ENCODE measurements at places on chromosomes 4 and X. TPM values are rescaled to one million over a fixed set of nuclear protein-coding genes. Genes with fewer than 3 reads are reported as not detected.

GRCh38 chrX:111411983-111412382 lies at the start of gene DCX:
TSS of gene DCX (minus strand) at chrX:111412192. CDS start at chrX:111410398, 1,794 bp downstream.
- H3K4me1 ChIP-seq = no peaks in the 10 kb centered on the region
- H3K36me3 ChIP-seq = no peaks in the 10 kb centered on the region
- no peak within 1 kb of the TSS for H3K4me3 ChIP-seq
- no peaks in the 10 kb centered on the region for H3K27me3 ChIP-seq
- no peak for DNase-seq

DNA sequence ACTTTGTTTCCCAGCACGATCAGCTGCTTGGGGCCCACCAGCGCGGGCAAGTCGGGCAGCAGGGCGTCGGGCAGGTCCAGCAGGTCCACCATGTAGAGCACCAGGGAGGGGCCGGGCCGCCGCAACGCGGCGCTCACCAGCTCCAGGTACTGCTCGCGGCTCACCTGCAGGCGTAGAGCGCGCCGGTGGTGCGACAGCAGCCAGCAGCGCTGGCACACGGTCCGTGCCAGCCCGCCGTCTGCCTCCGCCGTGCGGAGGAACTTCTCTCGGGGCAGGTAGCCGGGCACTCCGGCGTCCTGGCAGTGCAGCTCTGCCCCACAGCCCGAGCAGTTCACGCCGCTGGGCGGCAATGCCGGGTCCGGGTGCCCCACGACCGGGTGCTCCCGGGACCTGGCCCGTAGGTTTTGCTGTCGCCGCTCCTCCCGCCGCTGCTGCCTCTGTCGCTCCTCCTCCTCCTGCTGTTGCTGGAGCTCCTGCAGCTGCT lies 527 bp downstream of the NOA1 start:
- H3K27me3 ChIP-seq = no peaks in the 10 kb centered on the region
- H3K36me3 ChIP-seq = peaks cover 46% of the 10 kb centered on the region
- DNase-seq = peak; percentile 74
- H3K4me1 ChIP-seq = peaks cover 32% of the 10 kb centered on the region
- H3K4me3 ChIP-seq = peak overlapping the region; percentile 99
- no peak overlapping the region for H3K27ac ChIP-seq

GRCh38 chr4:87551361-87551760 lies 22.2 kb upstream of the SPARCL1 start:
- no peak overlapping the region for H3K4me3 ChIP-seq
- H3K27ac ChIP-seq = no peak overlapping the region
- DNase-seq = peak; percentile 6
- no peaks in the 10 kb centered on the region for H3K36me3 ChIP-seq
- H3K4me1 ChIP-seq = no peaks in the 10 kb centered on the region
- H3K27me3 ChIP-seq = no peaks in the 10 kb centered on the region

DNA sequence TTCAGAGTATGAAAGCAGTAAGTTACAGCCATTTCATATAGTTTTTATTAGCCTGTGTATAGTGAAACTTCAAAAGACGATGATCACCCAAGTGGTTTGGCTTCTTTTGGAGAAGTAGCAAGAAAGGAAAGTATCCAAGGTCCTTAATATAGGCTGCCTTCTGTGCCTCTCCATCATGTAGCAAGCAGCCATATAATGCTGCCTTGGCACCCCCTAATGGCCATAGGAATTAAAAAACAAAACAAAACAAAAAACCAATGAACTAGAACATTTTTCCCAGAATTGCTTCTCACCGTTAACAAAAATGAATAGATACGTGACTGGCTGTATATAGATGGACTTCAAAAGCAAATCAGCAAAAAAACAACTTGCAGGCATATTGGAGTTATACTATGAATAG lies 18.9 kb downstream of the LAMP2 start:
- H3K4me1 ChIP-seq = peaks cover 4% of the 10 kb centered on the region
- 0 out of 2 replicates have a peak, but pooled peaks cover 3% of the 10 kb centered on the region for H3K36me3 ChIP-seq
- DNase-seq = no peak

DNA sequence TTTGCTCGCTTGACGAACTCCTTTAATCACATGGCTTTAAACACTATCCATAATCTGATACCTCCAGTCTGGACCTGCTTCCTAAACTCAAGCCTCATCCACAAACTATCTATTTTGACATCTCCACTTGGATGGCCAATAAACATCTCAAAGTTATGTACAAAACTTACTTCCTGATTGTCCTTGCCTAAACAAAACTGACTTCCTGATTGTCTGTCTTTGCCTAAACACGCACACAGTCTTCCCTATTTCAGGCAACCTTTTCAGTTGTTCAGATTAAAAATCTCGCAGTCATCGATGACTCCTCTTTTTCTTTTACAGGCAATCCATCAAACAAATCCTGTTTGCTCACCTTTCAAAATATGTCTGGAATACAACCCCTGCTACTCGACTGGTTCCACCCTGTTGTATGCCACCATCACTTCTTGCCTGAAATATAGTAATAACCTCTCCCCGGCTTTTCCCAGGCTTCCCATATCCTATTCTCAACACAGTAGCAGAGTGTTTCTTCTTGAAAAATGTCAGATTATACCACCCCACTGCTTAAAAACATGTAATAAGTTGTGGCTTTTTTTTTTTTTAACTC lies 39.0 kb downstream of the ATOH1 start:
- H3K27me3 ChIP-seq = no peaks in the 10 kb centered on the region
- no peaks in the 10 kb centered on the region for H3K36me3 ChIP-seq

- H3K27me3 ChIP-seq = no peaks in the 10 kb centered on the region
- no peak overlapping the region for H3K27ac ChIP-seq
- H3K4me3 ChIP-seq = no peak overlapping the region
- no peaks in the 10 kb centered on the region for H3K4me1 ChIP-seq
Observed at GRCh38 chrX:65196758-65197360, 220.6 kb upstream of the ZC4H2 start.

DNA sequence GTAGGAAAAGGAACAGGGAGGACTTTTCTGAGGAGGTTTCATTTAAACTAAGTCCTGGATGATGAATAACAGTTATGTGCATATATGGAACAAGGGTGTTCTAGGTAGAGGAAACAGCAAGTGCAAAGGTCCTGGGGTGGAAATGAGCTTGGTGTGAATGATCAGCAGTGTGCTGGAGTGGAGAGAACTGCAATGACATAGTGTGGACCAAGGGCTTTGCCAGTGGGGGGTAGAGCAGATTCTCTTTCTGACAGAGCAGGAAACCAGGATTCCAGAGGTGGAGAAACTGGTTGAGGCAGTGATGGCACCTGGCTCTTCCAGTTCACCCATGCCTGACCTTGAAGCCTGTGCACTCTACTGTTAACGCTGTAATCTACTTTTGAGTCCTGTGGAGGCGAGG lies 1.7 kb downstream of the PPP1R3F start:
- H3K4me3 ChIP-seq = no peak overlapping the region
- no peak overlapping the region for H3K27ac ChIP-seq

RAP2C gene
- 27.7 TPM for total RNA-seq

PWWP3B gene
- total RNA-seq = not detected

POLA1 gene
- 22.4 TPM for total RNA-seq

NIPAL1 gene
- 3.0 TPM for total RNA-seq

MSANTD1 gene
- 1.0 TPM for total RNA-seq

MAGEA11 gene
- total RNA-seq = not detected

Data from Karpas-422 (cell line).